Mesenchymal stem cell (in vitro differentiated cells and primary cell): ENCODE measurements at places on chromosomes 11 and 22.

DNA sequence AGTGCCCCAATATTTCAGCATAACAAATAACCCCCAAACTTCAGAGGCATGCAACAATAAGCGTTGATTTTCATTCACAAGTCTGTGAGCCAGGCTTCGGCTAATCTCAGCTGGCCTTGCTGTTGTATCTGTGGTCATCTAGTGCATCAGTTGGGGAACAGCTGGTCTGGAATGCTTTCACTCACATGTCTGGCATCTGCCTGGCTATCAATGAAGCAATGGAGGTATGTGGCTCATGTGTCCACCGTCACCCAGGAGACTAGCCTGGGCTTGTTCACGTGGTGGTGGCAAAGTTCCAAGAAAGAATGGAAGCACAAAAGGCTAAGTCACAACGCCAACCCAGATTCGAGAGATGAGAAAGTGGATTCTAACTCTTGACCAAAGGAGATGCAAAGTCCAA, 304.8 kb upstream of the ISX start:
- H3K27me3 ChIP-seq: no peaks in the 10 kb centered on the region
- H3K4me1 ChIP-seq: no peaks in the 10 kb centered on the region
- DNase-seq: no peak
- no peak overlapping the region for H3K27ac ChIP-seq

DNA sequence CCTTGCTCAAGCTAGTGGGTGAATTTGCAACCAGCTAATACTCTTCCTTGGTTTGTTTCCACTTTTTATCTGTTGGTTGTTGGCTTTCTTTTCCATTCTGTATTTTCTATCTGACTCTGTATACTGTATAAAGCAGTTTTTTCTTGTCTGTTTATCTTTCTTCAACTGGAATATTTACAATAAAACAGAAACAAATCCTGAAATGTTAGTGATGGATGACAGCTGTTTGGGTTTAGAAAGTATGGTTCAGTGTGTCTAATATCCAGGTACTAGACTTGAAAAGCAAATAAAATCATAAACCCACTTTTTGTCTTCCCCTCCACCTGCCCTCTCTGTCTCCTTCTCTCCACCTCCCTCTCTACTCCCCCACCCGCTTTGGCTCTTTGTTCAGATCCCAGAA, 35.3 kb upstream of the TBCEL start:
- no peak overlapping the region for H3K27ac ChIP-seq
- H3K4me1 ChIP-seq: peaks cover 7% of the 10 kb centered on the region
- peak; percentile 12 for DNase-seq
- no peak overlapping the region for H3K4me3 ChIP-seq

DNA sequence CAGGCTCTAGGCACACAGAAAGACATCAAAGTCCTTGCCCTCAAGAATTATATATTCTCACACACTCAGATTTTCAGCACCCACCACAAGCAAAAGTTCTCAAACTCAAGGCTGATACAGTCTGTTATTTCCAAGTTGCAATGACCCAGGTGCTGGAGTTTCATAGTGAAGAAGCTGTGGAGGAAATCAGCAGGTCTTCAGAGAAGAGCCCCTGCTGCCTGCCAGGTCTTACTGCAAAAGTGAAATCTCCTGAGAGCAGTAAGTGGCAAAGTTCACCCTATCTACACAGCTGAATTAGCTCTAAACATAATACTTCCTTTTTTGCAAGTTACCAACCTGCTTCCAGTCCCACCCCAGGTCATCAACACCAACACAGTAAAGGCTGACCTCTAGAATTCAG, 64.6 kb downstream of the RPL27A start:
- H3K27me3 ChIP-seq: no peaks in the 10 kb centered on the region
- no peak overlapping the region for H3K4me3 ChIP-seq

DNA sequence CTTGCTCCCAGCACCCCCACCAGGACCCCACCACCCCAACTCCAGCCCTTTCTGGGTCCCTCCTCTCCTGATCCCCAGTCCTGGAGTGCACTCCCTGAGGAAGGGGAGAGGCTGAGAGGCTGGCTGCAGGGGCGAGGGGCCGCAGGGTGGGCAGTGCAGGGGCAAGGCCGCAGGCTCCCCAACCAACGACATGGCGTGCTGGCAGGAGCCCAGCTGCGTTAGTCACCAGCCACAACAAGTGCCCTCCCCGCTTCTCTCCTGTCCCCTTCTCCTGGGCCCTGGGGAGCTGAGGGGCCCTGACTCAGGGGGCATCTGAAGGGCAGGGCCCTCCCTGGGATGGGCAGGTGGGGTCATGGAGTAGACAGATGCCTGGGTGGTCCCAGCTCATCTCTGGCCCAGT, 2.3 kb downstream of the CABP7 start:
- H3K4me3 ChIP-seq: no peak overlapping the region
- H3K27me3 ChIP-seq: peaks cover 77% of the 10 kb centered on the region
- peaks cover 22% of the 10 kb centered on the region for H3K4me1 ChIP-seq
- no peak for DNase-seq
- no peaks in the 10 kb centered on the region for H3K36me3 ChIP-seq
- no peak overlapping the region for H3K27ac ChIP-seq

- no peak overlapping the region for H3K27ac ChIP-seq
- peaks cover 10% of the 10 kb centered on the region for H3K27me3 ChIP-seq
- DNase-seq: no peak
- no peaks in the 10 kb centered on the region for H3K4me1 ChIP-seq
- no peak overlapping the region for H3K4me3 ChIP-seq
- no peaks in the 10 kb centered on the region for H3K36me3 ChIP-seq
Observed at GRCh38 chr11:121439337-121439736, 12.8 kb upstream of the SORL1 start.

- DNase-seq: peak; percentile 71
- no peak overlapping the region for H3K27ac ChIP-seq
- no peak overlapping the region for H3K4me3 ChIP-seq
- H3K4me1 ChIP-seq: peaks cover 6% of the 10 kb centered on the region
- H3K36me3 ChIP-seq: no peaks in the 10 kb centered on the region
Observed at GRCh38 chr22:42376711-42377554, 55.3 kb downstream of the NFAM1 start.

GRCh38 chr11:29153078-29153477, 863.8 kb downstream of the KCNA4 start:
- no peak overlapping the region for H3K27ac ChIP-seq
- H3K4me1 ChIP-seq: no peaks in the 10 kb centered on the region

DNA sequence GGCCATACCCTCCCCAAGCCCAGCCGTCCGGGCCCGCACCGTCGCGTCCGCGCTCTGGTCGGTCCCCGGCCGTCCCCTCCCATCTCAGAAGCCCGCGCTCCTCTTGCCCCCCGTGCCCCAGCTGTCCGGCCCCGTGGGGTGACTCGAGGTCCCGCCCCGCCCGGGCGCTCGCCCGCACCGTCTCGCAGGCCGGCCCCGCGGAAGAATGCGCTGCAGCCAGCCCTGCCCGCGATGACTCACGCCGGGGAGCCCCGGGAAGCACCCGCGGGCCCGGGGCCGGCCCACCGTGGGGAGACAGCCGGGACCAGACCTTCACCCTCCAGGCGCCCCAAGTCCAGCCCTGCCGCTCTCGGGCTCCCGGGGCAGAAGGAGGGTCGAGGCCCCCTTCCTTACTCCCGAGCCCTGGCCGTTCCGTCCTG, 320 bp upstream of the PHLDA2 start:
- no peaks in the 10 kb centered on the region for H3K36me3 ChIP-seq
- H3K4me1 ChIP-seq: peaks cover 59% of the 10 kb centered on the region
- peak overlapping the region; percentile 82 for H3K27ac ChIP-seq
- H3K27me3 ChIP-seq: no peaks in the 10 kb centered on the region
- peak; percentile 89 for DNase-seq
- H3K4me3 ChIP-seq: peak overlapping the region; percentile 78

DNA sequence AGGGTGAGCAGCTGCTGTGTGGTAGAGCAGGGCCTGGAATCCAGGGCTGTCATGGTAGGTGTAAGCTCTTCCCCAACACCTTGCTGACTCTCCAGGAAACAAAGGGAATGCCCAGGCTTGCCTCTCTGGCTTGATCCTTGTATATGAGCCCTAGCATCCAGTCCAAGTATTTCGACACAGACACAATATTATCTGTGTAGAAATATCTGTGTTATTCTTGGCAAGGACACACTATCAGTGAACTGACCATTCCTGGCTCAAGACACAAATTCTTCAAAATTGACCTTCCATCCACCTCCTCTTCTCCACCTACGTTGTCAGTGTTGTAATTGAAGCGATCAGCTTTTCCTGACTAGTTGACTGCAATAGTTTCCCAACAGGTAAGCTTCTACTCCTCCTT, 312.0 kb upstream of the NARS2 start:
- H3K4me1 ChIP-seq: no peaks in the 10 kb centered on the region
- peaks cover 4% of the 10 kb centered on the region for H3K36me3 ChIP-seq
- DNase-seq: no peak
- H3K27ac ChIP-seq: no peak overlapping the region
